NCI-H2029 treated with DMSO at 0.1 percent for 48 hours (cell line): ENCODE measurements at places on chromosomes 5 and 9.

- DNase-seq = no peak
Observed at GRCh38 chr5:139395844-139396640, 1.1 kb upstream of the PROB1 start.

GRCh38 chr9:98962181-98962560 lies 18.5 kb downstream of the COL15A1 start:
- DNase-seq = no peak

- no peak for DNase-seq
Observed at GRCh38 chr9:5718296-5719032, 89.6 kb downstream of the RIC1 start.

- no peak for DNase-seq
Observed at GRCh38 chr5:158920736-158921135, 179.0 kb downstream of the EBF1 start.
